HS-27A (cell line): ENCODE measurements at places on chromosomes 5 and 9.

DNA sequence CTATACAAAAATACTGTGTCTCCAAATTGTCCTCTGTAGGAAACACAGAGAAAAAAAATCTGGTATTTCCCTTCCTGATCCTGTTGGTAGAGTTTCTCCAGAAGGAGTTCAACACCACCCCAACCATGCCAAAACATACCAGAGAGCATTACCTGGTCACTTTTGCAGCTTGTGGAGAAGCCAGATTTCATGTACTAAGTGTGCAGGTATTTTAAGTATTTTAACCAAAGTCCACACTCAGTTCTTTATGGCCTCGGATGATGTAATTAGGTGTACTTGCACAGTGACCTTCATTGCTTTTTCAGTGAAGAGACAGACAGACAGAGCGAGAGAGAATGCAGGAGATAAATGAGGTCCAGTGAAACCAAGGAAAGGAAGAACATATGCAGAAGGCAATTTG lies 2046.8 kb upstream of the CDH9 start:
- DNase-seq: no peak

GRCh38 chr5:72511774-72512592 lies 4.8 kb upstream of the ZNF366 start:
- no peak for DNase-seq

- DNase-seq: no peak
These were observed 197.7 kb downstream of the MCTP1 start for GRCh38 chr5:95086927-95087815.

DNA sequence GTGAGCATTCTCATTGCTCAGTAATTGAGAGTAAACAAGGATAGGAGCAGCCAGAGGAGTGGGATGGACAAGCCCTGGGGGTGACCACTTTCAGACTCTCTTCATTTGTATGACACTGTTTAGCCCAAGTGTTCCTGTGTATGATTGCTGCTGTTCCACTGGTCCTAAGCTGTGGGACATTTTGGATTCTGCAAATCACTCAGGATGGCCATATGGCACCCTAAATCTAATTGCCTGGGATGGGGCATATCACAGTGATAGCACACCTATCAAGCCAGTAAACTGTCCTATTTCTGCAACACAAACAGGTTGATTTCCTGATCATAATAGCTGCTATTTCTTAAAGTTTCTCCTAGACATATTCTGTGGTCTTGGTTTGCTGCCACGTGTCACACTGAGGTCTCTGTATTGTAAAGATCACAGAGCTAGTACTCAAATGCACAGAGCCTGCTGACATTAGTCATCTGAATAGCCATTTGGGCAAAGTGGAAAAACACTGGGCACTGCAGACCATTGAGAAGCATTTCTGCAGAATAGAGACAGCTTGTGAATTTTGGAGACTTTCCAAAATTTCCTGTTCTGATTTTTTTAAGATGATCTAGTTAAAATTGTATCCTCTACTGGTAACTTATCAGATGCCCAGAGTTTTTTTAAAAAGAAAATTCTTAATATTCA lies 320.2 kb downstream of the RFX3 start:
- no peak for DNase-seq

DNA sequence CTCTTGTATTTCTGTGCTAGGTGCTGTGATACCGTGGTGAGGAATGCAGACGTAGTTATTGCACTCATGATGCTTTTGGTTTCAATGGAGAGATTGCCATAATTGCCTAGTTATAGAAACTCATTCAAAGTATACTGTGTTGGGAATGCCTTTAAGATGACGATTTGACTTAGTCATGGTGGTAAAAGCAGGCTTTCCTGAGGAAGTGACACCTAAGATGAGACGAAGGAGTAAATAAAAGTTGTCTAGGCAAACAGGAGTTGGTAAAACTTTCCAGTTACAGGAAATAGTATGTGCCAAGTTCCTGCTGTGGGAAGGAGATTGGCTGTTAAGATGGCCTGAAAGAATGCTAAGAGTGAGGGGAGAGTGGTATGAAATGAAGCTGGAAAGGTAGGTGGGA lies 48.1 kb downstream of the FOCAD start:
- DNase-seq: peak; percentile 9

DNA sequence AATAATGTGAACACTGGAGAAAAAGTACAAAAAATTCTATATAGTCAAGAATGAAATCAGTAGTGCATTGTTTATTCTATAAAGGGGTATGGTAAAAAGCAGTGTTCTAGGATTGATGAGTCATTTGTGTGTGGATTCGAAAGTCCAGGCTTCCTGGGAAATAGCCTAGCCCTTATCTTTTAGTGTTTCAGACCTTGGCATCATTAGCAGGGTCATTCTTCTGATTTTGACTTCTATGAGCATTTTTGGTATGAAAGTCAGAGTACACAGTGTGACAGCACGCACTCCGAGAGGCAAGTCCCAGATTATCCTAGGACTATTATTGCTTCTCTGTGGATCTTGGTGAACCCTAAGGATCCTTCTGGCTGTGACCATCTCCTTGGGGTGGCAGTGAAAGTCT lies 16.9 kb downstream of the PCSK5 start:
- DNase-seq: no peak

DNA sequence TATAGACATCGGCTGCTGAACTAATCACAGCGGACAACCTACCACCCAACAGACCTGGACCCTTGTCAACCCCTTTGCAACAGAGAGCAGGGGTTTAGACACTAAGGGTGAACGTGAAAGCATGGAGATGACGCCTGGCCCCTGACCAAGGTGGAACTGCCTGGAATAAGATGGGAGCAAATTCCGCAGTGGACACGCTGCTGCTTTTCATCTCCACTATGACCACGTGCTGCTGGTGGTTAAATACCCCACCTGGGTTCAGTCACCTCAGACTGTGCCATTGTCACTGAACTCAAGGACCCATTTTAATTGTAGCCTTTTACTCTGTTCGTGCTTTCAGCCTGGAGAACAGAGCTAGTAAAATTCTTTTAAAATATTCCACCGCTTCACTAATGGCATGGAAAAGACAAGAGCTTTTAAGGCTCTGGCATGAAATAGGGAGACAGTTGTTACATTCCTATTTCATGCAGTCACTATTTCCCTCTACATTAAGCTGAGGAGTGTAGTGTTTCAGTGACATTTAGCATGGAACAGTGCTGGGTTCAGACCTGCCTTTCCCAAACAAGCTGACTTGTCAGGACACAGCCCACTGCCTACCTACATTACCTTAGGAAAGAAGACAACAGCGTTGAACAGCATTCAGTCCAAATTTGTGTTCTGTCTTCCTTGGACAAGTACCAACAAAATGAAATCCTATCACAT lies 96.8 kb downstream of the ANKRD18B start:
- DNase-seq: peak; percentile 35

- no peak for DNase-seq
These were observed 263.7 kb downstream of the RASEF start for GRCh38 chr9:82799286-82799685.

- no peak for DNase-seq
These were observed 481.6 kb upstream of the KIF2A start for GRCh38 chr5:61824396-61824795.

- DNase-seq: no peak
These were observed 297.1 kb downstream of the TUSC1 start for GRCh38 chr9:25381141-25381540.

GRCh38 chr5:89996890-89997289 lies 412.7 kb downstream of the CETN3 start:
- DNase-seq: no peak

GRCh38 chr9:81633952-81634854 lies 55.1 kb downstream of the TLE1 start:
- no peak for DNase-seq
